ENCODE measurements at places on chromosomes 3 and 15.

GRCh38 chr3:71511037-71511436 is 72.5 kb downstream of the FOXP1 start:
- peak; percentile 72 for DNase-seq
- H3K4me3 ChIP-seq = no peak overlapping the region
- H3K27me3 ChIP-seq = no peaks in the 10 kb centered on the region
- no peaks in the 10 kb centered on the region for H3K36me3 ChIP-seq
- peaks cover 42% of the 10 kb centered on the region for H3K4me1 ChIP-seq

DNA sequence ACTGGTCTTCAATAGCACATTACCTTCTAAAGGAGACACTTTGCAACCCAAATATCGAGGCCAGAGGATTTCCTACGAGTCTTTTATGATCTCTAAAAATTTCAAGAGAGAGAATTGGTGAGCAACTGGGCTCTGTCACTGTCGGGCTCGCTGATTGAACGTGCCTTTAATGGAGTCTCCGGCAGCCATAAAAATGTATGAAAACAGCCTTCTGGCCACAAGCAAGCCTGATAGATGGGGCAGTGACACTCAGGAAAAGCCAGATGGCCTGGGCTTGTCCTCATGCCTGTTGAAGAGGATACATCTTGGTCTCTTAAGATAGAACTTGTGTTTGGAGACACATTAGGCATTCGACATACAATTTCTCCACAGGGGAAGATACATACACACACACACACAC is 419.5 kb upstream of the PROK2 start:
- no peaks in the 10 kb centered on the region for H3K4me1 ChIP-seq
- no peak overlapping the region for H3K27ac ChIP-seq
- no peaks in the 10 kb centered on the region for H3K36me3 ChIP-seq
- no peak for DNase-seq

DNA sequence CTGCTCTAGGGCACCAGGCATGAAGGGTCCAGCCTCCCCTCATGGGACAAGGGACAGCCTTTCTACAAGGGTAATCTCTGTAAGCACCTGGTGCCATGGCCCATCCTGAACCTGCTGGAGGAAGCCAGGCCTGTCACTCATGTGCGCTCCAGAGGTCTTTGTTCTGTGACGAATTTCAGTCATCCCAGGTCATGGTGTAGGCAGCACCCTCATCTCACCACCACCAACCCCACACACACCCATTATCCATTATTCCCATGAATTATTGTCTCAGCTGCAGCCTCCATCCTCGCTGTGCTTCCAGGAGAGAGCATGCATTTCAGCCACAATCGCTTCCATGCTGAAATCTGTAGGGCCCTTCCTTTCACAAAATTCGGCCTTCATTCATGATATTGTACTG is 419.3 kb downstream of the EPHB1 start:
- H3K4me3 ChIP-seq = no peak overlapping the region
- no peaks in the 10 kb centered on the region for H3K4me1 ChIP-seq
- no peaks in the 10 kb centered on the region for H3K36me3 ChIP-seq
- no peak overlapping the region for H3K27ac ChIP-seq

DNA sequence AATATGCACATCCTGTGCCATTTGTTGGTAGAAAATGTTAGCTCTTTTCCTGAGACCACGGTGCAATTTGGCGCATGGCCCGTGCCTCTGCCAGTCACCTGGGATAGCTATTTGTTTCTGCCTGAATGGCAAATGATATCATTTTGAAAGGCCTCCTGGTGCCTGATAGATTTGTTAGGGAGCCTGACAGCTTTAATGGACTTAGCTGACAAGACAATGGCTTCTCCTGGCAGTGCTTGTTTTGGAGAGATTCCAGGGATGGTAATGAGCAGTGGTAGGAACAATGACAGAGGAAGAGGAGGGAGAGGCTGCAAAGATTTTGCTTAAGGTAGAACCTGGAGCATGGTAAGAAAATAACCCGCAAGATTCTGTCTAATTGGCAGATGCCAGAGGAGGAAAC is 268.5 kb downstream of the CLSTN2 start:
- H3K27ac ChIP-seq = no peak overlapping the region
- no peaks in the 10 kb centered on the region for H3K4me1 ChIP-seq
- H3K27me3 ChIP-seq = peaks cover 6% of the 10 kb centered on the region
- DNase-seq = no peak
- H3K36me3 ChIP-seq = no peaks in the 10 kb centered on the region

GRCh38 chr3:29696311-29696710 is 415.4 kb downstream of the RBMS3 start:
- H3K4me3 ChIP-seq = 0 out of 2 replicates have a peak overlapping the region, but pooled peaks have one; percentile 52
- peaks cover 3% of the 10 kb centered on the region for H3K36me3 ChIP-seq
- peaks cover 68% of the 10 kb centered on the region for H3K4me1 ChIP-seq
- DNase-seq = peak; percentile 55
- H3K27me3 ChIP-seq = no peaks in the 10 kb centered on the region

DNA sequence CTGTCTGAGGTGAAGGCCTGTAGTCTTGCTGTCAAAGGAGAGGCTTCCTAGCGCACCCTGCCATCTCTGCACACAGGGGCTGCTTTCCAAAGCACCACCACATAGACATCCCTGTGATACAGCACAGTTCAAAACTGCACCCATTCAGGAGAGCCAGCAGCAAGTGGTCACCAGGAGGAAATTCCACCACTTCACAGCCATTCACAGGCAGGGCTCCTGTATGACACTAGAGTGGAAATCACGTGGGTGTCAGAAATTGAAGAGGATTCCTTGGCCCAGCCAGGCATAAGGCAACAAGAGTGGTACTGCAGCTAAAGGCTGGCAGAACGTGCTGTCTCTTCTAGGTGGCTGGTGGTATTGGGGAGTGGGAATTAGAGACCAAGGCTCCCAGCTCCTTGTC is 102.8 kb downstream of the RFTN1 start:
- no peak overlapping the region for H3K27ac ChIP-seq
- H3K36me3 ChIP-seq = 0 out of 2 replicates have a peak, but pooled peaks cover 9% of the 10 kb centered on the region
- no peaks in the 10 kb centered on the region for H3K27me3 ChIP-seq
- peak; percentile 26 for DNase-seq
- 0 out of 2 replicates have a peak, but pooled peaks cover 3% of the 10 kb centered on the region for H3K4me1 ChIP-seq
- no peak overlapping the region for H3K4me3 ChIP-seq

- H3K4me1 ChIP-seq = peaks cover 11% of the 10 kb centered on the region
- no peak overlapping the region for H3K27ac ChIP-seq
- H3K36me3 ChIP-seq = no peaks in the 10 kb centered on the region
- H3K4me3 ChIP-seq = 0 out of 2 replicates have a peak overlapping the region, but pooled peaks have one; percentile 9
- no peaks in the 10 kb centered on the region for H3K27me3 ChIP-seq
Measured at GRCh38 chr3:164465172-164465571, 613.1 kb downstream of the SI start.

DNA sequence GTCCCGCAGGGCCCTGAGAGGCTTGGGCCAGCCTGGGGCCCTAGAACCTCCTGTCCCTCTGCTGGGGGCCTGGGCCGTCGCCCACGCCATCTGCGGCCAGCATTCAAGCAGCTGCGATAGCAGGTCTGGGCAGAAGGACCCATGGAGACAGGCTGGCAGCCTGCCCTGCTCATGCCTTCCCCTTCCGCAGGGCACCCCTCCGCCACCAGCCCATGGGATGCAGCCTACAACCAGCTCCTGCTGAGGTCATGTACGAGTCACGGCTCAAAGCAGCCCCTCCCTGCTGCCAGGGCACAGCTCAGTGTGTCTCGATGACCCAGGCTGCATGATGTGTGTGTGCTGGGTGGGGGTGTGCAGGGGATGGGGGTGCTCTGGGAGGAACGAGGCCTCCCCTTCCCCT is 27.8 kb downstream of the DUSP7 start:
- no peaks in the 10 kb centered on the region for H3K27me3 ChIP-seq
- no peaks in the 10 kb centered on the region for H3K36me3 ChIP-seq
- H3K4me1 ChIP-seq = no peaks in the 10 kb centered on the region

GRCh38 chr3:17577796-17578520 is 164.5 kb downstream of the TBC1D5 start:
- no peak overlapping the region for H3K27ac ChIP-seq
- peak; percentile 56 for DNase-seq
- no peaks in the 10 kb centered on the region for H3K36me3 ChIP-seq
- H3K4me3 ChIP-seq = no peak overlapping the region
- H3K4me1 ChIP-seq = peaks cover 23% of the 10 kb centered on the region

DNA sequence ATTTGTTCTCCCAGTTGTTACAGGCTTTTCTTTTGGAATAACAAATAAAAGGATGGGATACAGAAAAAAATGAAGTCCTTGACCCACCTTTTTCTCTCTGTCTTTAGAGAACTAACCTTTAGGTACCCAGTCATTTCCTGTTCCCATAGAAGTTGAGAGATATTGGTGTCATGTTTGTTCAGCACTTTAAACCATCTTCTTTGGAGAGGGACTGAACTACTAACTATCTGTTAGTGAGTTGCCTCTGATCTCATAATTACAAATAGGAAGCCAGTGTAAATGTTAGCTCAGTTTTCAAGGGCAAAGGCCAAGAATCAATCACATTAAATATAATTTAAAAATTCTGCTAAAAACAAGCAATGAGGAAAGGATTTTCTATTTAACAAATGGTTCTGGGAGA is 72.9 kb upstream of the DCBLD2 start:
- no peak for DNase-seq
- H3K36me3 ChIP-seq = no peaks in the 10 kb centered on the region
- H3K27me3 ChIP-seq = no peaks in the 10 kb centered on the region
- H3K4me1 ChIP-seq = peaks cover 44% of the 10 kb centered on the region

- DNase-seq = no peak
- H3K27me3 ChIP-seq = no peaks in the 10 kb centered on the region
- no peaks in the 10 kb centered on the region for H3K36me3 ChIP-seq
Measured at GRCh38 chr3:39153977-39154279, 537 bp upstream of the CSRNP1 start.

DNA sequence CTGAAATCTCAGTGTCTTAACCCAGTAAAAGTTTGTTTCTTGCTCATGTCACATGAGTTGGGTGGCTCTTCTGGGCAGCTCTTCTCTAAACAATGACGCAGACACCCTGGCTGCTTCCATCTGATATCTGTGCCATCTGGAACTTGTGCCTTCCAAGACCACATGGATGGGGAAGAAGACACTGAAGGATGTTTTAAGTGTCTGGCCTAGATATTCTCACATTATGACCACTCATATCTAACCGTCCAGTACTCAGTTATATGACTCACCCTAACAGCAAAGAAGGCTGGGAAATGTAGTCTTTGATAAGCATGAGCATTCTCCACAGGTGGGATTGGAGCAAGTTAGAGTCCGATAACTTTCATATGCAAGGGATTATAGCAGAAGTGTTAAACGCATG is 66.4 kb downstream of the RYR3 start:
- H3K27ac ChIP-seq = no peak overlapping the region
- no peaks in the 10 kb centered on the region for H3K4me1 ChIP-seq
- DNase-seq = no peak
- no peak overlapping the region for H3K4me3 ChIP-seq
- 0 out of 2 replicates have a peak, but pooled peaks cover 5% of the 10 kb centered on the region for H3K27me3 ChIP-seq

DNA sequence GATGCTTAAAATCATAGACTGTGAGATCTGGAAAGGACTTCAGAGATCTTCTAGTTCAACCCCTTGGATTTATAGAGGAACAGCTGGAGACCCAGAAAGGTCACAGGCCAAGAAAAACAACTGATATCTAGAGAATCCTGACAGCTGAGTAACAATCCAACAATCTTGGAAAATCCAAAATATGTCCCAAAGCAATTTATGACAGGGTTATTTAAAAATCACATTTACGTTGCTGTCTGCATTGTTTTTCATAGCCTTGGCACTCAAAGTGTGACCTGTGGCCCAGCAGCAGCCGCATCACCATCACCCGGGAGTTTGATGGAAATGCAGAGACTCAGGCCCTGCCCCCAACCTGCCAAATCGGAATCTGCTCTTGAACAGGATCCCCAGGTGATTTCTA is 78.8 kb downstream of the FBN1 start:
- no peaks in the 10 kb centered on the region for H3K27me3 ChIP-seq
- peaks cover 38% of the 10 kb centered on the region for H3K36me3 ChIP-seq
- H3K27ac ChIP-seq = peak overlapping the region; percentile 93
- no peak for DNase-seq

DNA sequence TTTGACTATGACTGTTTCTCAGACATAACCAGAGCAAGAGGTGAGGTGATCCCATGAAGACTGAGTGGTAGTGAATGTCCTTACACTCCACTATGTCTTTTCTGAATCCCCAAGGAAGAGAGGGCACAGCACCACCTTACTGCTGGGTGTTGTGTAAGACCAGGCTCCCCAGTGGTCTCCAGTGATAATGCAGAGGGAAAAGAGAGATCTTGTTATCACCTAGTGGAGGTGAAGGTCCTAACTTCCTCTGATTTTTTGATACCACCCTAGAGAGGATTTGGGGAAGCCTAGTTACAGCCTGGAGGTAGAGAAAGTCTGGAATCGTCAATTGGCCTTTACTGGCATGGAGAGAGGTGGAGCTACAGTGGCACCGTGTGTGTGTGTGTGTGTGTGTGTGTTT is 288.0 kb upstream of the BCHE start:
- H3K27me3 ChIP-seq = no peaks in the 10 kb centered on the region
- H3K36me3 ChIP-seq = no peaks in the 10 kb centered on the region
- no peaks in the 10 kb centered on the region for H3K4me1 ChIP-seq
- H3K27ac ChIP-seq = no peak overlapping the region

- peaks cover 49% of the 10 kb centered on the region for H3K4me1 ChIP-seq
- H3K4me3 ChIP-seq = no peak overlapping the region
- no peaks in the 10 kb centered on the region for H3K36me3 ChIP-seq
- H3K27me3 ChIP-seq = no peaks in the 10 kb centered on the region
- DNase-seq = no peak
Measured at GRCh38 chr3:58494107-58494506, 2.2 kb downstream of the KCTD6 start.

DNA sequence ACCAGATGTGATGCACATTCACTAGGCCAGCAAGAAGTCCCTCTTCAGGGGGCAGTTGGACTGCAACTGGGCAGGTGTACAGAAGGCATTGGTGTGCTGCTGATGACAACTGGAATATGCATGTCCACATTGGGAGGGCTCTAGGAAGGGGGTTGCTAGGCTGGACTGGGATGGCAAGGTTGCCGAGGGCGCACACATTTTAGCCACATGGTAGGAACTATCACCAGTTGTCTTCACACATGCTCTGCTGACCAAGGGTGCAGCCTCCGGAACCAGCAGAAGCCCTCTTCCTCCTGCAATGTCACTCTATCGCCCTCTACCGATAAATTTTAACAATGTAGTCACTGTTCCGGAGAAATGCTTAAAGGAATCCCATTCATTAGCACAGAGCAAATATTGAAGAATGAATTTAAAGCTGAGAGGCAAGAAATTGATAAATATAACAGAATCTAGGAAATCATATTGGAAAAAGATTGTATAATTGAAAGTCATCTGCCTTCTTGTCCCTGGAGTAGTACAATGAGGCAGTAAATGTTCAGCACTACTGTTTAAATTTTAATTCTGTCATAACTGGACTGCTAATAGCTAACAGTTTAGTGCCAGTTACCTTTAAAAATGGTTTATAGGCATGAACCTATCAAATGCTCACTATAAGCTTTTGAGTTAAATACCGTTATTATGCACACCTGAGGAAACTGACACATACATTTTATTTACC is 22.6 kb upstream of the LYSMD4 start:
- no peak overlapping the region for H3K4me3 ChIP-seq
- H3K27me3 ChIP-seq = no peaks in the 10 kb centered on the region
- H3K27ac ChIP-seq = no peak overlapping the region
- H3K4me1 ChIP-seq = no peaks in the 10 kb centered on the region
- no peaks in the 10 kb centered on the region for H3K36me3 ChIP-seq

GRCh38 chr3:9080163-9080562 is 116.9 kb upstream of the RAD18 start:
- DNase-seq = peak; percentile 50
- H3K36me3 ChIP-seq = no peaks in the 10 kb centered on the region

Data from GM23248 (cell line).